Coronary artery (tissue), 2 donors: ENCODE measurements at places on chromosomes 6 and 20.

GRCh38 chr20:9139106-9139833 lies 70.4 kb downstream of the PLCB4 start:
- DNase-seq, result no peak

GRCh38 chr6:166830185-166830890 lies 126.0 kb downstream of the RNASET2 start:
- no peak for DNase-seq

GRCh38 chr6:51531623-51532022 lies 555.8 kb downstream of the PKHD1 start:
- DNase-seq, result no peak

DNA sequence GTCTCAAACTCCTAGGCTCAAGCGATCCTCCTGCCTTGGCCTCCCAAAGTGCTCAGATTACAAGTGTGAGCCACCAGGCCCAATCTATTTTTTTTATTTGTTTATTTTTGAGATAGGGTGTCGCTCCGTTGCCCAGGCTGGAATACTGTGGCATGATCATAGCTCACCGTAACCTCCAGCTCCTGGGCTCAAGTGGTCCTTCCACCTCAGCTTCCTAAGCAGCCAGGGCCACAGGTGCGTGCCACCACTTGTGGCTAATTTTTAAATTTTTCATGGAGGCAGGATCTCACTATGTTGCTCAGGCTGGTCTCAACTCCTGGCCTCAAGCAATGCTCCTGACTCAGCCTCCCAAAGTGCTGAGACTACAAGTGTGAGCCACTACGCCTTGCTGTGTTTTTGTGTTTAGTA lies 9.8 kb downstream of the KIF3B start:
- DNase-seq, result no peak

- no peak for DNase-seq
Measured at GRCh38 chr6:139895205-139895793, 520.9 kb upstream of the CITED2 start.

DNA sequence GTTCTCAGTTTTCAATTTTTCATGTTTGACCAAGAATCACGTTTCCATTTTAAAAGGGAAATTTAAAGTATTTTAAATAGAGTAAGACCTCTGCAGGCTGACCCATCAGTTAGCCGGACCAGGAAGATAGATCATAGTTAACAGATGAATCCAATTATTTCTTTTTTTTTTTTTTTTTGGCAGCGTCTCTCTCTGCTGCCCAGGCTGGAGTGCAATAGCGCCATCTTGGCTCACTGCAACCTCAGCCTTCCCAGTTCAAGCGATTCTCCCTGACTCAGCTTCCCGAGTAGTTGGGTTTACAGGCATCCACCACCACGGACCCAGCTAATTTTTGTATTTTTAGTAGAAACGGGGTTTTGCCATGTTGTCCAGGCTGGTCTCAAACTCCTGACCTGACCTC lies 256.7 kb upstream of the CNR1 start:
- no peak for DNase-seq

DNA sequence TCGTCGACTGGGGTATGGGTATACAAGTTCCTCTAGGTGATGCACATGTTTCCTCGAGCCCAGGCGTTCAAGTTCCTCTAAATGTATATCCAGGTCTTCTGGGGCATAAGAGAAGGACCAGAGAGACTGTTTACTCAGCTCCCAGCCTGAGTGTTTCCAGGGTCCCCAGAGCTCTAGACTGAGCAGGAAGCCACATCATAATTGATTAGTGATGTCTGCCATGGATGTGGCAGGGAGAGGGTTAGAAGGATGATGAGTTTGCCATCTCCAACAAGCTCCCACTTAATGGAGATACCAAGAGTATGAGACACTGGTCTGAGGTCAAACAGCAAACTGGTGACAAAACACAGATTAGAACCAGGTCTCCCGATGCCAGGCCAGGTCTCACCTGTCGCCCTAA lies 74.8 kb downstream of the PREX1 start:
- DNase-seq, result no peak

GRCh38 chr6:124055963-124056362 lies 252.3 kb downstream of the NKAIN2 start:
- DNase-seq, result no peak

DNA sequence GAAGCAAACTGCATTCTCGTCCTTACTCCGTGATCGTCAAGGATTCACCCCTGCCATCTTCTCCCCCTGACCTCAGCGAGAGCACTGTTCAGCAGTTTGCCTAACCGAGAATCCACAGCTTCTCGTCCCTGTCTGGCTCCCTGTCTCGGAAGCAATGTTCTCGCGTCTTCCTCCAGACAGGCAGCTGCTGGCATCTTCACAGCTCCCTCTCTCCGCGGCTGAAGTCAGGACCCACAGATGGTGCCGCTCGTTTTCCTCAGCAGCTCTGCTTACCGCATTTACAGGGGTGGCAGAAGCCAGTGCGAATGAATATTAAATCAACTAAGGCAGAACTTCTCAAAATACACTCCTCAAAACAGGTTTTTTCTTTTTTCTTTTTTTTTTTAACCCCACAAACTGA lies 18.9 kb upstream of the SLC22A2 start:
- DNase-seq, result no peak

DNA sequence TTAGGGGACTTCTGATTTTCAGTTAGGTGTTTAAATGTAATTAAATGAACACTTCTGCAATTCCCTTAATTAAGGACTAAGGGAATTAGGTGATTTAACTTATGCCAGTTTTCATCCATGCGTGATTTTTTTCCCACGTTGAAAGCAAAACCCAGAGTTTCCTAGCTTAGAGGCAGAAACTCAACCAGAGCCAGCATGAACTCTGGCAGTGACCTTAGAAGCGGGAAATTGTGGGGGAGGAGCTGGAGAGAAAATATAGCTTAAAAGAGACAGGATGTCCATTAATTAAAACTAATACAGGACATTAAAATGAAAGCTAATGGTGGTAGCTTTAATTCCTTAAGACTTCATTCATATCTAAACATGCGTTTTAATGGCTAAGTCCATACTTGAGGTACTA lies 41.6 kb downstream of the IYD start:
- DNase-seq, result no peak

DNA sequence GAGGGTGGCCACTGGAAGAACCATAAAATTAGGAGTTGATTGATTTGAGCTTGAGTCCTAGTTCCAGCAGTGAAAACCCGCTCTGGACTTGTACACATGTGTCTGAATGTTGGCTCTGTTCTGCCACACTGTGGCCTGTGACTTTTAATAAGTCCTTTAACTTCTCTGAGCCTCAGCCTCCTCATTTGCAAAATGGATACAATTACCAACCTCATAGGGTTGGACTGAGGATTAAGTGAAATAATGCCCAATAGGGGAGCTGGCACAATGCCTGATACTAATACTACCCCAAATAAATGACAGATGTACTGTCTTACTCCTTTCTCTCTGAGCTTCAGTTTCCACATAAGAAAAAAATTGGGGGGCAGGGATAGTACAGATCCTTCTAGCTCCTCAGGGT lies 92.6 kb upstream of the RIPOR2 start:
- DNase-seq, result no peak

GRCh38 chr6:26576407-26576843 lies 20.3 kb upstream of the ABT1 start:
- no peak for DNase-seq

GRCh38 chr20:56575157-56575556 lies 42.1 kb downstream of the FAM209B start:
- no peak for DNase-seq

DNA sequence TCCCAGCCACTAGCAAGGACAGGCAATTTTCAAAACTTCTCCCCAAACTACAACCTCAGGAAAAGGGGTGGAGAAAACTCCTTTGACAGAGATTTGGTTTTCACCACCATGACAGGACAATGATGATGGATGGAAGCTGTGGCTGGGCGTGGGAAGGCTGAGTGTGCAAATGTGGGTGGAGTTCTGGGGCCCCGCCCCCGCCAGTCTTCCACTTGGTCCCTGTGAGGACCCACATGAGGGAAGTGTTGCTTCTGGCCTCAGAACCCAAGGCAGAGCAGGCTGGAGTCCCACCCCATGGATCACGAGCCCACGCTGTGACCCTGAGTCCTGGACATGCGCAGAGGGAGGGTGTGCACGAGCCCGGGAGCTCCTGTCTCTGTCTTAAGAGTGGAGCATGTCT lies 21.5 kb upstream of the MRGBP start:
- no peak for DNase-seq

DNA sequence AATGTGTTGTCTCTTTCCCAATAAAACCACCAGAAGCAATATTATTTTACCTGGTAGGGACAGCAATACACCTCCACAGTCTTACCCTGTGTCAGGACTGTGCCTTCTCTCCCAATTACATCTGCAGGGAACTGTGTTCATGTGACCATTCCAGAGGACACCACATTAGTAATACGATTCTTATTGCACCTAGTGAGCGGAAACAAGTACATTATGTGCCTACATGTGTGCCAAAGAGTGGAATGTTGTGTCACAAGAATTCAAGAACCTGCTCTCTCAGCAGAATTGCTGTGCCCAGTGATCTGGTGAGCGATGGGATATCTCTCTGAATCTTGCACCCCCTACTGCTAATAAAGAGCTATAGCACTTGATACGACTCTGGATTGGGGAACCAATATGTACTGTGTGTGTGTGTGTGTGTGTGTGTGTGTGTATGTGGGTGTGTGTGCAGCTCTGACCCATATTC lies 57.4 kb upstream of the FOXC1 start:
- no peak for DNase-seq

- DNase-seq, result no peak
Measured at GRCh38 chr20:10728873-10729670, 55.3 kb upstream of the JAG1 start.

GRCh38 chr6:3088968-3089367 lies 20.7 kb downstream of the RIPK1 start:
- no peak for DNase-seq

- no peak for DNase-seq
Measured at GRCh38 chr6:99187429-99187828, 162.0 kb downstream of the FAXC start.

GRCh38 chr20:63873477-63873971 lies 8.5 kb downstream of the TPD52L2 start:
- no peak for DNase-seq

DNA sequence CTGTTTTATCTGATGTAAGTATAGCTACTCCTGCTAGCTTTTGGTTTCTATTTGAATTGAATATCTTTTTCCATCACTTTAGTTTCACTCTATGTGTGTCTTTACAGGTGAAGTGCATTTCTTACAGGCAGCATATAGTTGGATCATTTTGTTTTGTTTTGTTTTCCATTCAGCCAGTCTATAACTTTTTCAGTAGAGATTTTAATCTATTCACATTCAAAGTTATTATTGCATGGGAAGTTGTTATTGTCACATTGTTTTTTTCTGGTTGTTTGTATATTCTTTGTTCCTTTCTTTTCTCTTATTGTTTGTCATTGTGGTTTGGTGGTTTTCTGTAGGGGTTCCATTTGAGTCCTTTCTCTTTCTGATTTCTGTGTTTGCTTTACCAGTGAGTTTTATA lies 151.2 kb downstream of the PDE10A start:
- no peak for DNase-seq

DNA sequence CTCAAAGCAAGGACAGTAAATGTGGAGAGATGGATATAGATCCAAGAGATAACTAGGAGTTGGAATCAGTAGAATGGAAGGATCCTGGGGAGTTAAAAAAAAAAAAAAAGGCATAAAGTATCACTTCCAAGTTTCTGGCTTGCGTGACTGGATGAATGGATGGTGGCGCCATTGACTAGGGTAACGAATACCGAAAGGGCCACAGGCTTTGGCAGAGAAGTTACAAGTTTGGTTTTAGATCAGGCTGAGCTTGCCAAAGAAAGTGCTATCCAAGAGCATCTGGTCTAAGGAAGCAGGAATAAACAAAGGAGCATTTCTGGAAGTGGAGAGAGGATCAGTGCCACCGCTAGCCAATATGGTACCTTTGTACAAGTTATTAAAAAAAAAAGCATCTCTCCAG lies 17.5 kb downstream of the L3MBTL1 start:
- no peak for DNase-seq

GRCh38 chr6:14126191-14126590 lies 8.6 kb downstream of the CD83 start:
- no peak for DNase-seq

DNA sequence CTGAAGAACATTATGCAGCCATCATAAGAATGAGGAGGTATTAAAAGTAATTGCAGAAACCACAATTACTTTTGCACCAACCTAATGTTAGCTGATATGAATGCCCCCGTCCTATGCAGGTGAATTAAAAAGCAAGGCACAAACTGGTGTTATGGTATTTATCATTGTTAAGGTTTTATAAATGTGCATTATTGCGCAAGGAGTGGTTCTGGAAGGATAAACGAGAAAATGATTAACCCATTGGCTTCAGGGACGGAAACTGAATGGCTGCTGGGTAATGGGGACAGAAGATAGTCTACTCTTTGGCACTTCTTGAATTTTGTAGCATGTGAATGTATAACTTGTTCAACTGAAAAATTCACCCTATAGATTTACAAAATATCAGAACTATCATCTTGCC lies 148.6 kb upstream of the SALL4 start:
- no peak for DNase-seq

DNA sequence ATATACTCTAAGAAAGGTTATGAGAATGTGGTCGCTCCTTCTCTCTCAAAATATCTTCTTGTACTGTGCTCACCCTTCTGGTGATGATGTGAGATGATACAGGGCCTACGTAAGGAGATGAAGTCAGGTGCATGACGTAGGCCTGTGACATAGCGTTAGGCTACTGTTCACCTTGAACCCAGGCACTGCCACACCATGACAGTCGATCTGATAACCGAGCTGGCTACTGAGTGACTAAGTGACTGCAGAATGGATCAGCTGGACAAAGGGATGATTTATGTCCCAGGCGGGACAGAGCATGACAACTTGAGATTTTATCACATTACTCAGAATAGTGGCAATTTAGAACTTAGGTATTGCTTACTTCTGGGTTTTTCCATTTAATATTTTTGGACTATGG lies 11.2 kb downstream of the SLC24A3 start:
- no peak for DNase-seq

DNA sequence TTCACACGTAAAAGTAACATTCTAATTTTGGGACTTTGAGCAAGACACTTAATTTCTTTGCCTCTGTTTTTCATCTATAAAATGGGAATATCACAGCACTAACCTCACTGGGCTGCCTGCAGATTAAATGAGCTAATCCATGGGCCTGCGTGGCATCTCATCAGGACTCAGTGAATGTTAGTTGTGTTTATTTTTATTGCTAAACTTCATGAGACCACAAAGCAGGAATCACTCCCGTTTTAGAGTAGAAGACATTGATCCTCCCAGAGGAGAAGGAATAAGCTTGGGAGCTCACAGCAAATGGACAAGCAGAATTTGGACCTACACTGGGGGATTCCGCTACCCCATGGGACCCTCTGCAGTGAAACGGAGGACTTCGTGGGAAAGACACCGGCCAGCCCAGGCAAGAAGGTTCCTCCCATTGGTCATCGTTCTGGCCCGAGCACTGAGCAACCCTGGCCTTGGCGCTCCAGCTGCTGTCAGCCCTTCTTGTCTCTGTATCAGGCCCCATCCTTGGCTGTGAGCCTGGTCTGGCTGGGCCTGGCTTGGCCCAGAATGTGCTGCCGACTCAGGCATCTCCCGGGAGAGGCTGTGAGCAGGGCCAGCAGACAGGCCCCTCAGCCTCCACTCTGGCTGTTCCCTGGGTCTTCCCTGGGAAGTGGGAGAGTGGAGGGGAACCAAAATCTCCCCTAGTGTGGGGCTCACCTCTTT lies 79.8 kb downstream of the NFATC2 start:
- peak; percentile 81 for DNase-seq

GRCh38 chr20:60389882-60390281 lies 431.7 kb downstream of the CDH26 start:
- DNase-seq, result no peak
